ENCODE measurements at places on chromosomes 16 and 17.

- DNase-seq: no peak
Measured at GRCh38 chr17:61393550-61393903, 6.1 kb upstream of the TBX2 start.

DNA sequence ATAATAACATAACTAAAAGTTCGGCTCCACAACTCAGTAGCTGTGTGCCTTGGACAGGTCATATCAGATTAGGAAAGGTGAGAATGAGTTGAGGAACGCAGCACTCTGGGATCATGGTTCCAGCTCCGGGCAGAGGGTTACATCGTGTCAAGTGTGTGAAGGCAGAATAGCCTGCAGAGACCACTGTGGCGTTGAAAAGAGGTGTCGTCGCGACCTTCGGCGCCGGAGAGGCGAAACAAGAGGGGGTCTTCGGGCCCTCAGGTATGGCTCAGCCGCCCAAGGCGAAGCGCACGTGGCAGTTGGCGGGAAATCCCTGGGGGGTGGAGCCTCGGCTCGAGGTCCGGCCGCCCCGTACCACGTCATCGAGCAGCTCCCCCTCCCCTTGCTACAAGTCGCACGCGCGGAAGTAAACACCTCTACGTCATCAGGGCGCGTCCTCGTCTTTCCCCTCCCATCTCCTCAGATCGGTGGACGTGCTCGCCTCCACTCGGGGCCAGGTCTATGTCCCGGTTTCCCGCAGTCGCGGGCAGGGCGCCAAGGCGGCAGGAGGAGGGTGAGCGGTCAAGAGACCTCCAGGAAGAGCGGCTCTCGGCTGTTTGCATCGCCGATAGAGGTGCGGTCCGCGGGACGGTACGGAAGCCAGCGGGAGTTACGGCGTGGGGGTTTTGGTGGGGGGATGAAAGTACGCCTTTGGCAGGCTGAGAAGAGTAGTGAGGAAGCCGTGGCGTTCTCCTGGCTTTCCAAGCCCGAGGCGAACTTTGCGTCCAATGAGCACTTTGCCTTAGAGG lies at the start of gene DHX40:
TSS of gene DHX40 (plus strand) at position 440 of the 788 bp plus-strand sequence. CDS start at position 502, 62 bp downstream.
- peak; percentile 73 for DNase-seq

DNA sequence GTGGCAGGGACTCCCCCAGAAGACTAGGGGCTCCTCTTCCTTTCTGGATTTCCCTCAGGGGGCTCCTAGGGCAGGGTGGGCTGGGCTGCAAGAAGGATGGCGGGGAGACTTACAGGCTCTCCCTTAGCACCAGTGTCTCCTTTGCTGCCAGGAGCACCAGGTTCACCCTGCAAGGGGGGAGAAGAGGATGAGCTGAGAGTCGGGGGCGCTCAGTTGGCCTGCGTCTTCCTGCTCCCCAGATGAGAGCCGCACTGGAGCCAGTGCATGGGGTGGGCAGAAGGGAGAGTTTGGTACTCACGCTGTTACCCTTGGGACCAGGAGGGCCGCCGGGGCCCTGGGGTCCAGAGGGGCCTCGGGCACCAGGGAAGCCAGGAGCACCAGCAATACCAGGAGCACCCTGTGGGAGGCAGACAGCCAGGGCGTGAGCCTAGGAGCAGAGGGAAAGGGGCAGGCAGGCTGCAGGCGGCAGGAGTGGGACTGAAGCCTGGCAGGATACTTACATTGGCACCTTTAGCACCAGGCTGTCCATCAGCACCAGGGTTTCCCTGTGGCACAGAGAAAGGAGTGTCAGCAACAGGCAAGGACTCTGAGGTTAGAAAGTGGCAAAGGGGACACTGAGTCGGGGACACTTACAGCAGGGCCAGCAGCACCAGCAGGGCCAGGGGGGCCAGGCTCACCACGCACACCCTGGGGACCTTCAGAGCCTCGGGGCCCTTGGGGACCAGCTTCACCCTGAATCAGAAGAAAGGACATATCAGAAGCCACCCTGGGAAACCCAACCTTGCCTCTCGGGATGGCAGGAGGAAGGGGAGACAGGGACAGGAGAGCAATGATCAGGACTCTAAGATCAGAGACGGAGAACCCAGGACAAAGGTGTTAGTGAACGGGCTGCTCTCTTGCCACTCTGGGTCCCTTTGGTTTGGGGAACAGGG lies 6.2 kb downstream of the COL1A1 start:
- DNase-seq: no peak

DNA sequence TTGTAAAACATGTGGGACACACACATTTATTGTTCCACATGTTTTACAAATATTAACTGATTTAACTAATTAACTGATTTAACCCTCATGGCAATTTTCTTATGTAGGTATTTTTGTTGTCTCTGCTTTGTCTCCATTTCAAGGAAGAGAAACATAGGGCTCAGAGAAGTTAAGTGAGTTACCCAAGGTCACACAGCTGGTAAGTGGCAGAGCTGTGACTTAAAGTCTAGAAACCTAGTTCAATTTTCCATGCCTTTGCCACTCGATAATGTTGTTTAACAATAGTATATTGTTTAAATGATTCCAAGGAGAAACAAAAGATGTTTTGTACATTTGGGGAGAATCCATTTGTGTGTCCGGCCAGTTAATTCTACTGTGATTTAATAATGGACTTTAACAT lies 284.1 kb upstream of the CDH5 start:
- DNase-seq: no peak

GRCh38 chr17:9011001-9011400 lies 10.3 kb upstream of the NTN1 start:
- no peak for DNase-seq

GRCh38 chr16:88939245-88939971 lies 37.6 kb downstream of the CBFA2T3 start:
- DNase-seq: no peak

DNA sequence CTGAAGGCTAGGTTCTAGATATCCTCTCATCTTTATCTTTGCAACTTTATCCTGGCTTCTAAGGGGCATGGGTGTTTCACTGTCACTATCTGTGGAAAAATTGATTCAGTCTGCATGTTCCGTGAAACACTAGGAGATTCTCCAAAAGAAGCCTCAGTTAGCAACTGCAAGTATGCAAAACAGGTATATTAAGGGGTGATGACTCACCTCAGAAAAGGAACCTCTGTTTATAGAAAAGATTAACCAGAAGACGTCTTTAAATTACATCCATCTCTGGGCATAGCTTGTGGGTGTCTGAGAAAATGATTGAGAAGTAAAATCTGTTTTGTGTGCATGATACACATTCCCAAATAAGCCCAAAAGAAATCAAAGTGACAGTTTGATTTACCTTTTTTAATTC lies 353.8 kb upstream of the HSBP1 start:
- no peak for DNase-seq

DNA sequence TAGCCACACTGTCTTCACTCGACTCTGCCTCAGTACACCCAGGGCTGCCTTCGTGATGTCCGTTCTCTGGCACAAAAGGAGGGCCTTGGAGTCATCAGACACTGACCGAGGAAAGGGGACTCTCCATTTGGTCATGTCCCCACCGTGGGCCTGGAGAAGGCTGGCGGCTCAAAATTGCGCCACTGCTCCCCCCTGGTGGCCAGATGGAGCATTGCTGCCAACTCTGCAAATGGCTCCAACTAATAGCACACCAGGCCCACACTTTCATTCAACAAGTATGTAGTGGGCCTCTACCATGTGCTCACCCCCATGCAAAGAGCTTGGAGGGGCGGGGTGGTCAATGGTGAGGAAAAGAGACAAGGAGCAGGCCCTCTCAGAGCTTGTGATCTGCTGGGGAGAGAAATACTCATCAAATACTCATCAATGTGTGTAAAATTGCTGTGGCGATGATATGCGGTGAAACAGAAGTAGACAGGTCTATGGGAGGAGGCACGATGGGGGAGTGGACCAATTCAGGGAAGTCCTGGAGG lies 5.2 kb upstream of the GRIN2C start:
- no peak for DNase-seq

GRCh38 chr17:73465130-73465952 lies 153.5 kb upstream of the CDC42EP4 start:
- DNase-seq: no peak

GRCh38 chr17:42200706-42201457 lies 6.6 kb upstream of the GHDC start:
- DNase-seq: no peak

Measured in NCI-H2029 treated with DMSO at 0.1 percent for 48 hours (cell line).